ENCODE measurements at places on chromosomes 12 and 14.

GRCh38 chr14:80977221-80977620, 21.8 kb downstream of the TSHR start:
- no peak for DNase-seq

- no peak for DNase-seq
These were observed 1.7 kb downstream of the CDC42BPB start for GRCh38 chr14:103055695-103056094.

DNA sequence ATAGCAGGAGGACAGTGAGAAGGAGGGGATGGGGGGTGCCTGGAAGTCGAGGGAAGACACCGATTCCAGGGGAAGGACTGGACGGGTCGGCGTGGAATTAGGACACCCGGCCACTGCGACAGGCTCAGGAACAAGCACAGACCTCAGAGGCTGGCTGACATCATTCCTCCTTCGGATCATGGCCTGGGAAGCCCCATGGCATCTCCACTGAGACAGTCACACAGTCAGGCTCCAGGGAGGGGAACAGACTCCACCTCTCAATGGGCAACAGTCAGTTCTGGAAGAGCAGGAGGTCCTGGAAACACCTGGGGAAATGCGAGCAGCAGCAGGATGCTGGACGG, 67.9 kb upstream of the FBRSL1 start:
- DNase-seq = no peak

DNA sequence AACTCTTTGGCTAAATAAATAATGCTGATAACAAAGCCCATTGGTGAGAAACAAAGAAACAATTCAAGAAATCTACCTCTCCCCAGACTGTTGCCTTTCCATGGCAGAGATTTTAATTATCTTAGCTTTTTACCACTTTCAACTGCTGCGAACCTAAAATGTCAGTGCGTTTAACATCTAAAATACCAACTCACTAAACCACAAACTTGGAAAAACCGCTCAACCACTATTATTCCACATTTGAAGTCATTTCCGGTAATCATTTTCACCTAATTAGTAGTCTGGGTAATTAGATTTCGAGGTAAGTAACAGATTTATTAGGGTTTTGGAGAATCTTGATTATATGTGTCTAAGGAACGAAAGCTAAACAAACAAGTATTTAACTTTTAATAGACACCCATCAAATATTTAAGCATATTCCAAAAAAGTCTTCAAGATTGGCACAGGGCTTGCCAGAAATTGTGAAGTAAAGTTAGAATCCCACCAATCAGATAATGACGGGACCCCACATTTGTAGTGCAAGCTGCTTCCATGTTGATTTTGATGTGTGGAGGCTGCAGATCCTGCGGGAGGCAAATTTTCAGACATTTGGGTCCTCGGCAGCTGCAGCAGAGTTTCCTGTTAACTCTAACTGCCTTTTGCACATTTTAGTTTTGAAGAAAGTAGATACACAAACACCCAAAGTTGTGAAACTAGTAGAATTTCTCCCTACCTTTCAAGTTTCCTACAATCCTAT, 4.1 kb downstream of the OTX2 start:
- DNase-seq = no peak

- no peak for DNase-seq
These were observed 7.8 kb downstream of the KRT1 start for GRCh38 chr12:52672321-52672933.

GRCh38 chr12:51809193-51809592, 39.3 kb downstream of the FIGNL2 start:
- no peak for DNase-seq

- no peak for DNase-seq
These were observed 1.5 kb downstream of the WNT10B start for GRCh38 chr12:48969833-48970701.

DNA sequence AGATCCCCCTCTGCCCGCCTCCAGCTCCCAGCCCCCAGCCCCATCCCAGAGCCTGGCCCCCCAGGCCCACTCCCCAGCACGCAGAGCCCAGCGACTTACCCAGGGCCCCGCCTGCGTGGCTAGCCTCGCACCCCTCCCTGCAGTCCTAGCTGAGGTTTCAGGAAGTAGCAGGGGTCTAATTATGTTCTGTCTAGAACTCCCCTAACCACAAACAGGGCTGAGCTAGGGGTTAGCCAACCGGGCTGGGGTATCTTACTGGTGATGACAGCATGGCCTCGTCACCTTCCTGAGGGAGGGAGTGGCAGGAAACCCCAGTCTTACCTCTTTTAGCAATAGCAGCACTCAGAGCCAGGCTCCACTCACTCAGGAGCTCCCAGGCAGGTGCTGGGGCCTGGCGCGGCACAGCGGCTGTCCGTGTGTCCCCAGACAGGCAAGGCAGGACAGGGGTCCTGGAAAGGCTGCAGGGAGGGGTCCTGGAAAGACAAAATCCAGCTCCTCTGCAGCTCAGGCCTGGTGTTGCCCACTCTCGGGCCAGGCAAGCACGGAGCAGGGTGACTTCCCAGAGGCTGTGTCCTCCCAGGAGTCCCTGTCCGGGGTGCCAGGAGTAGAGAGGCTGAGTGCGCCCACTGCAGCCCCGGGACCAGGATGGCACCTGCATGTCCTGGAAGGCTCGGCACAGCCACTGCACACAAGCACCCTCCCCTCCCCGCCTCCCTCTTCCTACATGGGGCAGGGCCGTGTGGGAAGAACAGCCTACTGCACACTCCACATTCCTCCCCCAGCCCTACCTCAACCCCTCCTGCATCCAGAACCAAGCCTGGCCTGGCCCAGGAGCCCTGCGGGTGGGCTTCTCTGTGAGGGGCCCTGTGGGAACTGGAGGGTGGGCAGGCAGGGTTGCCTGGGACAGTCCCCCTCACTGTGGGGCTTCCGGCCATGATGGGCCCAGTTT, at the start of gene GPR132:
Gene GPR132 (minus strand): TSS at position 151 of the 949 bp plus-strand sequence. CDS start 10,010 bp downstream, outside the sequence.
- peak; percentile 78 for DNase-seq

DNA sequence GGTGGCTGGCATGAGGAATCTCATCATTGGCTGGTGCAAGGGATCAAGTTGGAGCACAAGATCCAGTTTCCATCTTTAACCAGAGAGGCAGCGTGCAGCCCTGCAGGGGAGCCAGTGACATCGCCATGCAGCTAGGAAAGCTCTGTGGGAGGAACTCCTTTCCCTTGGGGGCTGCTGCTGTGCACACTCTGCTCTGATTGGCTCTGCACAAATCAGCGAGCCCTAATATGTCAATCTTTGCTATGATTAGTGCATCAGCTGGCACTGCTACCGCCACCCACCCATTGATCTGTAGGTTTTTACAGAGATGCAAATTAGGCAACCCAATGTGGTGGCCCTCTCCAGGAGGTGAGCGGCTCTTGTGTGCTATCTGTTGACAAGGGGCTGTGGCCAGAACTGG, 262.6 kb downstream of the PCNX1 start:
- no peak for DNase-seq

DNA sequence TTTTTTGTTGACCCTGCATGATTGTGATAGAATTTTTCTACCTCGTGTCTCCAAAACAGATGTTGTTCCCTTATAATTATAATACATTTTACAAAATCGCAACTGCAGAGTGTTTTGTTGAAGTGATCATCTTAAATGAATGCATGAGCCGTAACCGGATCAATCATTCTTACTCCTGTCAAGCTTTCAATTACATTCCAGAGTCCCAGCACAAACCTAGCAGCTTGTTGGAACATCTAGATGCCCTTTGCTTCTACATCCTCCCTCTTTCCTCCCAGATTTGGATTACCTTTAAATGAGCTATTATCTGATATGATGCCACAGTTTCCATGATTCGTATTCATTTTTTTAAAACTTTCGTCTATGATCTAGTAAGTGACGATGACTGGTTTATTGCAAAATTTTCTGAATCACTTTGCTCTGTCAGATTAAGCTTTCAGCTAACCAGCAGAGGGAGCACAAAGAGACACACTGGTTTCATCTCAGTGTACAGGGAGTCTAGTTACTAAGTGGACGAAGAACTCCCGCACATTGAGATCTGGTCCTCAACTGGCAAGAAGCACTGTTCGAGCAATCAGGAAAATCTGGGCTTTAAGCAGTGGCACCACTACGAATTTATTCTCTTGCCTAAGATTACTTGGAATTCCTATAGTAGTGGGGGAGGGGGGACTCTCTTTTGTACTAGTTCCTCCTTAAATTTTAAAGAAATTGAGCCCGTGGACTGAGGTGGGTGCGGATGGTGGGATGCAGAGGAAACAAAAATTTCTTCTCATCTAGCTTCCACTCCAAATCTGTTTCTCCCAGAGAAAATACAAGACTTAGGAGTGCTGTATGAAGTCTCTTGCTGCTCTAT, 40.9 kb downstream of the TSHR start:
- peak; percentile 35 for DNase-seq

GRCh38 chr12:117685110-117685926, 283.5 kb downstream of the KSR2 start:
- no peak for DNase-seq

DNA sequence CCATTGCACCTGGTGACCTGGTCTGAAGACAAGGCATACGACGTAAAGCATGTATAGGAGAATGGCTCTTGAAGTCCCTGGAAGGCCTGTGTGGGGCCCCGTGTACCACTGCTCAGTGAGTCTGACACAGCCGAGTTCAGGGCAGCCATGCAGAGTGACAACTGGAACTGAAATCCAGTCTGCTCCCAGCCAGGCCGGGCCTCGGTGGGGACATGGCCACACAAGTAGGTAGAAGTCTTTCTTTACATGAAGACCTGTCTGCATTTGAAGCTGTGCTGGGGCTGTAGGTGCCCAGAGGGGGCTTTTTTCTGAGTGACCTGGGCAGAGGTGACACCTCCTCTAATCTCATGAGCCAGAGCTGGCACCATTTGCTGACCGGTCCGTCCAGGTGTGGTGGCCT, 35.7 kb downstream of the ADGRD1 start:
- no peak for DNase-seq

DNA sequence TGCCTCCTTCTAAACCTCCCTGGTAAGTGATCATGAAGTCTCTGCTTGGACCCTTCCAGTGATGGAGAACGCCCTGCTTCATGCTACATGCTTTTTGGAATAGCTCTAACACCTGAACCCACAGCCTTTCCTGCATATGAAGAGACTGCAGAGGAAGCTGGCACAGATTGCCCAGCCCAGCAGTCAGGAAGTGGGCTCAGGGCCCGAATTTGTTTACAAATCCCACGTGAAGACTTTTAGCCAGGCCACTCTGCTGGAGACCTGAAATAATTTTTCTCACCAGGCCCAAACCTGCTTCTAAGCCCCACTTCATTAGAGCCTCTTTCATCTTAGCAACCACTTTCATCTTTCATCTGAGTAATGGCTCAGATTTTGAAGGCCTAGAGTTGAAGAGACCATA, 22.9 kb downstream of the RTN1 start:
- DNase-seq = no peak

DNA sequence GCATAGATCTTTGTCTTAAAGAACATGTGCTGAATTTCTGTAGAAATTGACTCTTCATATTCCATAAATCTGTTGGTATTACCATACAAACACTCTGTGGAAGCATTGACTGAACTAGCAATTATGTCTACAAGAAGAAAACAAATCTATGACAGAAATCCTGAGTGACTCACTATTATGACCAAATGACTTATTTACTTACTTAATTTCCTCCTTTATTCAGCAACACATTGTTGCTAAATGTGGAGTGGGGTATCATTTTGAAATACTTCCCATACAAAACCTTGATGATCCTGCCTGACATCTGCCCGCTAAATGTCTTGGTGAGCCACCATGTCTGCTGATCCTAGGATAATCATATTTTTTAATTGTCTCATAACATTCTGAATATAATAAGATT, 99.1 kb upstream of the SLCO1C1 start:
- no peak for DNase-seq

DNA sequence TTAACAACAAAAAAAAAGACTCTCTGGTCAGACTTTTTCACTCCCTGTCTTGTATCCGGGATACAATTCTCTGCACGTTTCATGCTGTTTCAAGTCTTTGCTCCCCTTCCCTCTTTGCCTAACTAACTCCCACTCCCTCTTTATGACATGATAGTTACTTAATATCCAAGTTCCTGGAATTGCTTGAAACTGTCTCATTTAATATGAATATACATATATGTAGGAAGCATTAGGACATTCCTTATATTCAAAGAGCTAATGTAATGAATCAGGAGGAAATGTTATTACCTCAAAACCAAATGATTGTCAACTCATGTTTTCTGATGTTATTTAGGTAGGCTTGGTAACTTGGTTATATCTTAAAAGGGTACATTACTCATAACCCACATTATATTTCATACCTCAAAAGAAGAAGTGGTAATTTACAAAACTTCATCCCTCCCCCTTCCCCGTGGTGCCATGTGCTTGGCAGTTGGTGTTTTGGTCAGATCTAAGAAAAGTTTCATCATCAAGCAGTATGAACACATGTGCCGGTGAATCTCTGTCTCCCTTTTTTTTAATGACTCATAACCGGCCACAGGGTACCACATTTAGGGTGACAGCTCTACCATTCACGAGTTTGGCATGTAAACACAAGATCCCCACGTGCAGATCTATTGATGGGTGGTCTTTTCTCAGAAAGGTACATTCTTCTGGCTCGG, 56.5 kb downstream of the HCAR2 start:
- DNase-seq = peak; percentile 52

DNA sequence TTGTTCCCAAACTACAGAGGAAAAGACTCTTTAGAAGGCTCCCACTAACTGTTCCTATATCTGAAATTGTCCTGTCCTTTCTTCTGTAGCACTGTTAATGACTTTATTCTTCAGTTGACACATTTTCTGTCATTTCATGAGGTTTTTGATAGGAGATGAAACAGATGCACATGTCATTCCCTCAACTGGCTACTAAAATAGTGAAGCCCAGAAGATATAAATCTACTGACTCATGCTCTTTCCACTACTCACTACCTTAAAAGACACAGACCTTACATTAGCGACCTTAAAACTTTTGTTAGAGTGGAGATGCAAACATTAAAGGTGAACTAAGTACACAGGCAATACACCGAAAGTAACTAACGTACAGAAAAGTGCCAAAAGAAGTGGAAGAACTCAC, 59.5 kb upstream of the ANKS1B start:
- DNase-seq = no peak

DNA sequence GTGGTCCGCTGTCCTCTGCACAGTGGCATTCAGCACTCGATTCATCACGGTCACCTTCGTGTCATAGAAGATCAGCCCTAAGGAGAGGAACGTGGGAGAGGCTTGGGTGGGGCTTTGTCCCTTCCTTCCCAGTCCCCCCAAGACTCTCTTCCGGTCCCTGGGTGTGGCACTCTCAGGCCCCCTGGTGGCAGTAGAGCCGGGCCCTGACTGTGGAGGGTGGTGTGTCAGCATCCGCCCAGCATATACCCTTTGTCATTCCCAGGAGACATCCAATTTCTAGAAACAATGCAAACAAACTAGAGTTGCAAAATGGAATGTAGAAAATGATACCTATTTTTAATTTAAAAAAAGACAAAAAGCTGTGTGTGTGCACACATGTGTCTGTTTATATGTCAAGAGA, 45.0 kb downstream of the TRAFD1 start:
- DNase-seq = no peak

GRCh38 chr12:77679686-77680085, 151.0 kb upstream of the NAV3 start:
- no peak for DNase-seq
